Hair follicular keratinocyte (primary cell): ENCODE measurements at places on chromosomes 12 and 14. TPM values are rescaled to one million over a fixed set of nuclear protein-coding genes. Genes with fewer than 3 reads are reported as not detected.

Gene DNAJC22
- 0.11 TPM in 1 of 2 replicates, not detected in the other for total RNA-seq

Gene THTPA
- total RNA-seq = 2.7 and 4.8 TPM in 2 replicates

Gene SLC2A14
- total RNA-seq = not detected in 2 replicates

Gene SLC4A8
- 0.30 and 0.70 TPM in 2 replicates for total RNA-seq

Gene WNT1
- total RNA-seq = not detected in 2 replicates

Gene PRPF40B
- total RNA-seq = 15.1 and 18.0 TPM in 2 replicates
